ENCODE measurements at places on chromosomes 5 and 9. TPM values are rescaled to one million over a fixed set of nuclear protein-coding genes. Genes with fewer than 3 reads are reported as not detected.
A peak's percentile ranks its signal among the peaks of the same experiment; 100 is the strongest.

Gene PCDHGA1
- total RNA-seq, result not detected

Gene ANKDD1B
- not detected for total RNA-seq

Gene CD72
- total RNA-seq, result 11.5 TPM

Gene ALAD
- total RNA-seq, result 14.9 TPM

Gene FOXD4
- total RNA-seq, result 0.16 TPM

DNA sequence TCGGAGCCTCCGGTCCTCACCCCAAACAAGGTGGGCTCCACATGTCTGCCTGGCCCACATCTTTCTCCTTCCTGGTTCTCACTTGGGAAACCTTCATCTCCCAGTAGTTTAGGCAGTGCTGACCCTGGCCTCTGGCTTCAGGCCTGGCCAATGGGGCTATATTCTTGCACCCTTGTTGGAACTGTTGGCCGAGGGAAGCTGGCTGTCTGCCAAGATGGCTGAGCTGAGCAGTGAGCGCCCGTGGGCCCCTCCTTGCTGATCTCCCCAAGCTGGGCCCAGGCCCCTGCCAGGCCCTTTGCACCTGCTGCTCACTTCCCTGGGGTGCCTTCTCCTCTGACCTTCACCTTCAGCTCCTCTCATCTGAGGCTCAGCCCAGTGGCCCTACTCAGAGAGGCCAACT, 31.3 kb downstream of the TSPAN17 start:
- DNase-seq, result no peak
- H3K4me3 ChIP-seq, result no peak overlapping the region
- no peaks in the 10 kb centered on the region for H3K4me1 ChIP-seq
- H3K27me3 ChIP-seq, result peaks cover 58% of the 10 kb centered on the region
- H3K27ac ChIP-seq, result no peak overlapping the region

GRCh38 chr5:68292316-68292715, 76.8 kb downstream of the PIK3R1 start:
- H3K4me3 ChIP-seq, result no peak overlapping the region
- H3K27me3 ChIP-seq, result no peaks in the 10 kb centered on the region
- peak overlapping the region; percentile 16 for H3K27ac ChIP-seq
- no peak for DNase-seq
- H3K4me1 ChIP-seq, result peaks cover 45% of the 10 kb centered on the region
- H3K36me3 ChIP-seq, result peaks cover 33% of the 10 kb centered on the region

- peaks cover 12% of the 10 kb centered on the region for H3K36me3 ChIP-seq
- H3K27ac ChIP-seq, result no peak overlapping the region
- DNase-seq, result no peak
- H3K4me3 ChIP-seq, result no peak overlapping the region
Measured at GRCh38 chr5:81140943-81141342, 92.2 kb upstream of the CKMT2 start.
